ENCODE measurements at places on chromosomes 16 and 17.

DNA sequence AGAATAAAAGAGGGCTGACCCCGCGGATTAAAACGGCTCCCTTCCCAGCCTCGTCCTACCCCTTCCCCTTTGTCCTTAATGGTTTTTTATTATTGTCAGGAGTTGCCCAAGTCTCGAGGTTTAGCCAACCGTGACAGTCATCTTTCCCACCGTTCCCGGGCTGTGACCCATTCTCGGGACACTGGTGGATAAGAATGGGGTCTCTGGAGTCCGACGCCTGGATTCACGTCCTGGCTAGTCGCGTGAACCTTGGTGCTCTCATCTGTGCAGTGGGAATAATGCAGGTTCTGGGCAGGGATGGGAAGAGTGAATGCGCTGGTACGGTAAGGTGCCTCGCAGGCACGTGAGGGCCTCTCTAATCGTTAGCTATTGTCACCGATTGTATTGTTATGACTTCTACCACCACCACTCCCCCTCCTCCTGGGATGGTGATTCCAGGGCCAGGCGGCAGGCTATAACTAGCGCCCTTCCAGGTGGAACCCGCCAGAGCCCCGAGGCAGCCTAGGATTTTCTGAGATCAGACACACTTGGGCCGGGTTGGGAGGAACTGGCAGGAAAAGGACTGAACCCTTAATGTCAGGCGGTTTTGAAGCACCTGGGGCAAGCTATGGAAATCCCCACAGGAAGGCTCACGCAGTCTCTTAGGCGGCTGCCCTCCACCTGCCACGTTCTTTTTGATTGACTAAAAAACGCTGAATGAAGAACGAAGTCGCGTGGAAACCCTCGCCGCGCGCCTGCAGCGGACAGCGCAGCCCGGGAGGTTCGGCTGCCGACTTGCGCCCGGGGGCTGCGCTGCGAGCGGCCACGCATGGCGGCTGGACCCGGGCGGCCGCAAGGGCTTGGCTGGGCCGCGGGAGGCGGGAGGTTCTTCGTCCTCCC, 2.7 kb downstream of the HS3ST3B1 start:
- DNase-seq: peak; percentile 36

GRCh38 chr17:21127509-21128077, 829 bp downstream of the DHRS7B start:
- DNase-seq: no peak

GRCh38 chr16:54027558-54027957, 259.0 kb downstream of the IRX3 start:
- DNase-seq: no peak

- DNase-seq: no peak
These were observed 681 bp downstream of the USP43 start for GRCh38 chr17:9645851-9646545.

GRCh38 chr16:27818246-27818645, 245.3 kb downstream of the GSG1L start:
- no peak for DNase-seq

GRCh38 chr16:57802341-57803133, at the start of gene KIFC3:
Gene KIFC3 (minus strand): TSS chr16:57802491. CDS start chr16:57798243, 4,248 bp downstream.
- DNase-seq: peak; percentile 26

GRCh38 chr16:84356591-84357116, 11.7 kb upstream of the ATP2C2 start:
- no peak for DNase-seq

GRCh38 chr17:57455063-57455914, 199.0 kb downstream of the MSI2 start:
- DNase-seq: no peak

DNA sequence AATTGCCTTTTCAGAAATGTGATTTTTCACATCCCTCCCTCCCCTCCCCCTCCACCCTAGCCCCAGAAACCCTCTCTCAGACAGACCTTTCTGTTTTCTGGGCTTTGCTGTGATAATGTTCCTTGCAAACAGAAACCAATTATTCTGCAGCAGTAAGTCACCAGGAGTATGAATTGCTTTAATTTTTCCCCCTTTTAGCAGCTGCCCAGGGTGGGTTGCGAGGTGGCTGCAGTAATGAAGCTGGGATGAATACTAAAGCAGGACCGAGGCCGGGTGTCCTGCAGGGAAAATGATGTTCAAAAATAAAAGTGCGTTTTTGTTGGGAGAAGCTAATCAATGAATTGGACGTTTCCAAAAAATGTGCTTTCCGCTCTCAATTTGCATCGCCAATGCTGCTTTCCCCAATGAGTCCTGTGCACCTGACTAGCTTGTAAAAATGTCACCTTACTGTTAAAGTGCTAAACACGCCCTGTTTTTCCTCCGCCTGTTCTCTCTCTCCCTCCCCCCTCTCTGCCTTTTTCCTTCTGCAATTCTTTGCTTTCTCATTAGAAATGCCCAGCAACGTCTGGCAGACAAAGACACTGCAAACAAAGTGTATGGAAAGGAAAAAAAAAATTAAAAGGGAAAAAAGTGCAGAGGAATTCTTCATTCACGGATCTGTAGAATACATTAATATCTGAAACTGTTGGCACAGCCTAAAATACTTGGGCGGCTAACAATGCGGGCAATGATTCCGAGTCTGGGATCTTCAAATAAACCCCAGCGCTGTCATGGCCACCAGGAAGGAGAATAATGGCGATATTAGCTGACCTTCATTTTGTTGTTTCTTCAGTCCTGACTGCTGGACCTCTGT, 244.1 kb downstream of the STX8 start:
- DNase-seq: no peak

DNA sequence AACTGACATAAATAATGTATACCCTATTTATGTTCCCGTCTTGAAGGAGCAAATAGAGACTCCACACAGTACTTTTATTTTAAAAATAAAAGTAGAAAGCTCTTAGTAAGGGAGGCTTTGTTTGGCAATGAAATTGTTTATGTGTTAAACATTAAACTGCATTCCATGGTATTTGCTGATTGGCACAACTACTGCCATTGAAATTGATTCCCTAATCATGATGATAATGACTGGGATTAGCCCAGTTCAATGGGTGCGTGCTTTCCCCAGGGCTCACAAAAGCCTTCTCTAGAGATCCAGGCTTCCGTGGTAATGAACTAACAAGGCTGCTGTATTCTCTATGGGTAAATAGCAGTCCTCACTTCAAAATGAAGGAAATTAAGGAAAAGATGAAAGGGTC, 67.5 kb downstream of the GPRC5B start:
- no peak for DNase-seq

GRCh38 chr17:38584350-38584925, 21.3 kb downstream of the SRCIN1 start:
- DNase-seq: peak; percentile 41

DNA sequence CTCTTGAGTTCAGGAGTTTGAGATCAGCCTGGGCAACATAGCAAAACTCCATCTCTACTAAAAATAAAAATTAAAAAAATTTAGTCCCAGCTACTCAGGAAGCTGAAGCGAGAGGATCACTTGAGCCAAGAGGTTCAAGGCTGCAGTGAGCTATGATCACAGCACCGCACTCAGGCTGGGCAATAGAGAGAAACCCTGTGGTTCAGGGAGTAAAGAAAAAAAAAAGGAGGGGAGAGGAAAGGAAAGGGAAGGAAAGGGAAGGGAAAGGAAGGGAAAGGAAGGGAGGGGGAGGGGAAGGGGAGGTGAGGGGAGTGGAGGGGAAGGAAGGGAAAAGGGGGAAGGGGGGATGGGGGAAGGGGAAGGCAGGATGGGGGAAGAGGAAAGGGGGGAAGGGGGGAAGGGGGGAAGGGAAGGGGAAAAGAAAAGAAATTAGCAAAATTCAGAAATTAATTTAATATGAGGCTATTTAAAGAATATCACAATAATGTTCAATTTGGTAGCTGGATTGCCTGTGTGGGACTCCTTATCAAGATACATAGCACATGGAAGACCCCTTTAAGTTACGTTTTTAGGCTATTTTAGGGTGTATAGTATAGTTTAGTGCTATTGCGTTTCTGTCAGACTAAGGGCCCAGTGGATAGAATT, 424.3 kb downstream of the CDH8 start:
- no peak for DNase-seq

GRCh38 chr16:79283578-79283977, 317.0 kb downstream of the MAF start:
- DNase-seq: peak; percentile 10

GRCh38 chr17:48630009-48630924, 4.1 kb upstream of the HOXB9 start:
- DNase-seq: no peak

DNA sequence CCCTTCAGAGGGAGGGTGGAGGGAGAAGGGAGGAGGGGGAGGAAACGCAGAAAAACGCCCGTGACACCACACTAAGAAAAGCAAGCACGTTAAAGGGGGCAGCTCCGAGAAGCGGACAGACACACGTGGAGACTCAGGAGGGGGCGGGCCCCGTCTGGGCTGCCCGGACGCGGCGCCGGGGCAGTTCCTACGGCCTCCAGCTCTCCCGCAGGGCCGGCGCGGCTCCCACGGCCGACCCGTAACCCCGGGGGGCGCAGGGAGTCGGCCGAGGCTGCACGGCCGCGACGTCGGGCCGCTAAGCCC, 362 bp downstream of the KLHDC4 start:
- DNase-seq: peak; percentile 33

GRCh38 chr17:60103957-60104356, 25.2 kb upstream of the HEATR6 start:
- DNase-seq: no peak

DNA sequence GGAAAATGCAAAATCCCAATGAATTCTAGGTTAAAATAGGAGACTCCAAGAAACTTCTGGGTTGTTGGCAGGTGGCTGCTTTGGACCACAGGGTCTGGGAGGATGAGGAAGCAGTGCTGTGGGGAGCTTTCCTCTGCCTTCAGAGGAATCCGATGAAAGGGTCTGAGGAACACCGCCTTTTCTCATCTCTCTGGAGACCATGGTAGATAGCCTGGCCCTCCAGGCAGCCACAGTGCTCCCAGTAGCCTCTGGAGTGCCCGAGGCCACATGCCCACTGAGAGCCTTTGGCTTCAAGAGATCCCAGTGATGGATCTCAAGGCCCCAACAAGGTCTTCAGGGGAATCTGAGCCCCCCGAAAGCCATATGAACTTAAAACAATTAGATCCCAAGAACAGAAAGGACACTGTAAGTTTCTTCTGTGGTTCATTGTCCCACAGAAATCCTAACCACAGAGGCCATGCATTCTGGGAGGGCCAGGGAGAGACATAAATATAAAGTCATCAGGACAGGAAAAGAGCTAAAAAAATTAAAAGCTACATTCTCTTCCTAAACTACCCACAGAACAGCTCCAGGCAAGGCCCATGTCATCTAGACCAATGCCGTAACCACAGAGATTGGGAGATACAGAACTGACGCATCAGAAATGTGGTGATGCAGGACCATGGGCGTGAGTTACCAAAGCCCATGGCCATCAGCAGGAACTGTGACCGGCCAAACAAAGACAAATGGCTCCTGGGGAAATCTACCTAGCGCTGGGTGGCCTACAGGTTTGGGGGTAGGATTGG, 24.3 kb downstream of the TK2 start:
- no peak for DNase-seq

DNA sequence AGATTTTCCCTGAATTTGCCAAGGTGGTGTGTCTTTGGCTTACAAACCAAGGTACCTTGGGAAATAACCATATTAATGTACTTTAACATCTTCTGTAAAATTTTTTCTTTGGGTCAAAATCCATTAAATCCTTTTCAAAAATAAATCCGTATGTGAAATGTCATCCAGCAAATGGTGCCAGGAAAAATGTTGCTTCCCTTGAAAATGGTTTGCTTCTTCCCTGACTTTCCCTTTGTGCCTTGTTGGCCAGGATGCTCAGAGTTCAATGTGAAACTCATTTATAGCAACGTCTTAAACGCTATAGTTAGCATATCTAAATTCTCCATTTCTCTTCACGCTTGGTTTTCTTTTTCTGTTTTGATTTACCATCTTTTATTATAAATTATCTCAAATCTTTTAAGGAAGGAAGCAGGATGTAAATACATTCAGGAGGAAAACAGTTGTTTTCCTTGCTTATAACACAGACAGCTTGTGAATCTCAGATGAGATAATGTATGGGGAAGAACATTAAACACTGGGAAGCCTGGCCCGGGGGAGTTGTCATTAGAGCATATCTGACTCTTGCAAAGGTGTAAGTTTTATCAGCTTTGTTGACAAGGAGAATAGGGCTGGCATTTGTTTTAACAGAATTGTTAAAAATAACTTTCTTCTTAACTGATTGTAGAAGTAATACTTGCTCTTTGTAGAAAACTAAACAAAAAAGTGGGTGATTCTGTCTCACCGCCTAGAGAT, 42.1 kb downstream of the GPRC5B start:
- no peak for DNase-seq

DNA sequence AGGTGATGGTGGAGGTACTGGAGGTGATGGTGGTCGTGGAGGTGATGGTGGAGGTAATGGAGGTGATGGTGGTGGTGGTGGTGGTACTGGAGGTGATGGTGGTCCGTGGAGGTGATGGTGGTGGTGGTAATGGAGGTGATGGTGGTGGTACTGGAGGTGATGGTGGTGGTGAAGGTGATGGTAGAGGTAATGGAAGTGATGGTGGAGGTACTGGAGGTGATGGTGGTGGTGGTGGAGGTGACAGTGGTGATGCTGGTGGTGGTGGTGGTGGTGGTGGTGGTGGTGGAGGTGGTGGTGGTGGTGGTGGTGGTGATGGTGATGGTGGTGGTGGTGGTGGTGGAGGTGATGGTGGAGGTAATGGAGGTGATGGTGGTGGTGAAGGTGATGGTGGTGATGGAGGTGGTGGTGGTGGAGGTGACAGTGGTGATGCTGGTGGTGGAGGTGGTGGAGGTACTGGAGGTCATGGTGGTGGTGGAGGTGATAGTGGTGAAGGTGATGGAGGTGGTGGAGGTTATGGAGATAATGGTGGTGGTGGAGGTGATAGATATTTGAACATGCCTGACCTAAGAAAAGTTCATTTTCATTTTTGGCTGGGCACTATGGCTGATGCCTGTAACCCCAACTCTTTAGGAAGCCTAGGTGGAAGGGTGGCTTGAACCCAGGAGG, 55.0 kb downstream of the RNF213 start:
- DNase-seq: no peak

All from T follicular helper cell (primary cell).